ENCODE measurements at places on chromosomes 12 and 14.
A peak's percentile ranks its signal among the peaks of the same experiment; 100 is the strongest.

GRCh38 chr12:52168019-52168717 is 23.6 kb downstream of the KRT80 start:
- no peak for DNase-seq

DNA sequence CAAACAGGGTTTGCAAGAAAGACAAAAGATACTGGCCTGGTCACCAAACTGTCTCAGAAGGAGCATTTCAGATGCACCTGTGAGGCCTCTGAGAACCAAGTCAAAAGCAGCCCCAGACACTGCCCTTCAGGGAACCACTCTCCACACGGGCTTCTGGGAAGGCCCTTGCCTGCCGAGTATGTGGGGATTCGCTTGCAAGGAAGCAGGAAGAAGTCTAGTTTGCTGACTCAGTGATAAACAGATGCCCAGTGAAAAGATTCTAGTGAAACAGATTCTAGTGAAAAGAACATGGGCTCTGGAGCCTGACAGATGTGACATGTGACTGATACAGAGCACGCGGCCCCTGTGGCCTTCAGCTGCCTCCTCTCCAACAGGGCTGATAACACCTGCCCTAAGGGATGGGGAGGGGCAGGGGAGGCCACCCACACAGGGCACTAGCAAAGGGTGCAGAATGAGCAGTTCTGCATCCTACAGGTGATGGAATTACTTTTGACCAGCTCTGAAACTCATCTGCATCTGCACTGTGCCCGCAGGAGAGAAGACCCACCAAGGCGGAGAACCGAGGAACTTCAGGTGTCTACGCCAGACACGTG is 19.1 kb downstream of the AMN start:
- no peak for DNase-seq

DNA sequence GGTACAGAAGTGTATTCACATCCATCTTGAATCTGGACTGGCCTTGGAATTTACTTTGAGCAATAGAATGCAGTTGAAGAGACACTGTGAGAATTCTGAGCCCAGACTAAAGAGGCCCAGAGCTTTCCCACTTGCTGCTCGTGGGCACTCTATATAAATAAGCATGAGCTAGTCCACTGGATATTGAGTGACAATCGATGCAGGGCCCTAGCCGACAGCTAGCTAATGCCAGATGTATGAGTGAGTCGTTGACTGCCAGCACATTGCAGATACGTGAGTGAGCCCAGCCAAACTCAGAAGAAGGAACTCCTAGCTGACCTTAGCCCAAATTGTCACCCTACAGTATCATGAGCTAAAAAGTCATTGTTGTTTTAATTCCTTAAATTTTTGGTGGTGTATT is 24.9 kb downstream of the NAV3 start:
- no peak for DNase-seq

DNA sequence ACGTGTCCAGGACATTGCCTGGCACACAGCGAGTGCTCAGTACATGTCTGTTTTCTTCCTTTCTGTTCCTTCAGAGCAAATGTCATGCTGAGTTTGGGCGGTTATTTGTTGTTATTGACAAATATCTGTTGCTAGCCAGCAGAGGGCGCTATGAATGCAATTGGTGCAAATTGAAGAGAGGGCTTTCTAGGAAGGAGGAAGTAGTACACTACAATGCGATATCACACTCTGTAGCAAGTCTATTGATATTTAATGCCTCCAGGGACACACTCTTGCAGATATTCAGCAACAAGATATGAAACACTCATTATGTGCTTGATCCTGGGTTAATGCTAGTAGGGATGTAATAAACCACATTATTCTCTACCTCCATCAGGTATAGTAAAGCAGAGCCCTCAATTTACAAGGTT is 267.3 kb upstream of the SRRM4 start:
- no peak for DNase-seq

DNA sequence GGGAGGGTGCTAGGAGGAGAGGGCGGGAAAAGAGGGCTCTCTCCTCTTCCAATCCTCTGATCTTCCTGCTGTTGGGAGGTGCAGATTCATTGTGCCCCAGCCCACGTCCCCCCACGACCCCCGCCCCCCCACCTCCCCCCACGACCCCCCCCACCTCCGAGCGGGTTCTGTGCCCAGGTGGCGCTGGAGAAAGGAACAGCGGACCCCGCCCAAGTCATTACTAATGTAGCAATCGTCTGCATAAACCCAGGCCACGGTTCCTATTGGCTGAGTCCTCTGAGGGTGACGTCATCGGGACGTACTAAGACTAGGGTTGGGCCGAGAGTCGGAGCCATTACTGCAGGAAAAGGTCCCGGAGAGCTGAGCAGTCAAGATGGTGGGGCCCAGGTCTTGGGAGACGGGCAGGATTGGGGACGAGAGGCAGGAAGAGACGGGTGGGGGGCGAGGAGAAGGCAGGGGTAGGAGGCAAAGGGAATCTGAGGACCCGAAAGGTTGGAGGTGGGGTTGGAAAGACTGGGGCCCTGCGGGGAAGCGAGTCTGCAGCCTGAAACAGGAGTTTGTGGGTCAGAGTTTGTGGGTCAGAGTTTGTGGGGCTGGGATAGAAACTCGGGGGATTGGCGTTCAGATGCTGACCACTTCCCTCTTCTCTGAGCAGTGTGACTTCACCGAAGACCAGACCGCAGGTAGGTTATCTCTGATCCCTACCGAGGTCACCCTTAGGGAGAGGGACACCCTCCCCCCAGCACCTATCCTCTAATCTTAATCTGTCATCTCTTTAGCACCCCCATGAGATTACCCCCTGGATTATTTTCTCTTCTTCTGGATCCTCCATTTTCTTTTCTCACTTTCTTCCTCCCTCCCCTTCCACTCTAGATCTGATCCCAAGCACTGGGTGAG is at the start of gene MYL6:
TSS of gene MYL6 (plus strand) at position 331 of the 897 bp plus-strand sequence. CDS start at position 374, 43 bp downstream.
- peak; percentile 97 for DNase-seq

GRCh38 chr12:24278832-24279231 is 329.4 kb upstream of the SOX5 start:
- no peak for DNase-seq

- no peak for DNase-seq
Measured at GRCh38 chr12:10189653-10190052, 10.8 kb downstream of the TMEM52B start.

DNA sequence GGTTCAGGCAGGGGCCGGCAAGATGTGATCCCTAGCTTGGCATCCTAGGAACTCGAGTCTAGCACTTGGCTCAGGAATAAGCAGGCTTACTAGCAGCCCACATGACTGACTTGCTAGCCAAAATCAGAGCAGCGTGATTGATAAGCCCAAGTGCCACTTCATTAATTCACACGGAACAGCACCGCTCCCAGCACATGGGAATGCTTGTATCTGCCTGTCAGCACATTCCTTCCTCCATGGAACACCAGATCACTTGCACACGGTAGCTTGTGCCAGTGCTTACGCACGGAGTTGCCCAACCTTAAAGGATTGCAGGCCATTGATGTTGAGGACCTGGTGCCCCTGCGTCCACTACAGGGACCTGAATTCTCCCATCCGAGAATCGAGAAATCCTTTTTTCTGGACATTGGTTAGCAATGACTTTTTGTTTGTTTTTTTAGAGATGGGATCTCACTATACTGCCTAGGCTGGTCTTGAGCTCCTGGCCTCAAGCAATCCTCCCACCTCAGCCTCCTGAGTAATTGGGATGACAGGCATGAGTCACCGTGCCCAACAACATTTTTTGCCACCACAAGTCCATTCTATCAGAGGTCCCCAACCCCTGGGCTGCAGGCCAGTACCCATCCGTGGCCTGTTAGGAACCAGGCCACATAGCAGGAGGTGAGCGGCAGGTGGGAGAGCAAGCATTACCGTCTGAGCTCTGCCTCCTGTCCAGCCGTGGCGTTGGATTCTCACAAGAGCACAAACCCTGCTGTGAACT is 30.6 kb upstream of the TSPAN9 start:
- DNase-seq: peak; percentile 26

DNA sequence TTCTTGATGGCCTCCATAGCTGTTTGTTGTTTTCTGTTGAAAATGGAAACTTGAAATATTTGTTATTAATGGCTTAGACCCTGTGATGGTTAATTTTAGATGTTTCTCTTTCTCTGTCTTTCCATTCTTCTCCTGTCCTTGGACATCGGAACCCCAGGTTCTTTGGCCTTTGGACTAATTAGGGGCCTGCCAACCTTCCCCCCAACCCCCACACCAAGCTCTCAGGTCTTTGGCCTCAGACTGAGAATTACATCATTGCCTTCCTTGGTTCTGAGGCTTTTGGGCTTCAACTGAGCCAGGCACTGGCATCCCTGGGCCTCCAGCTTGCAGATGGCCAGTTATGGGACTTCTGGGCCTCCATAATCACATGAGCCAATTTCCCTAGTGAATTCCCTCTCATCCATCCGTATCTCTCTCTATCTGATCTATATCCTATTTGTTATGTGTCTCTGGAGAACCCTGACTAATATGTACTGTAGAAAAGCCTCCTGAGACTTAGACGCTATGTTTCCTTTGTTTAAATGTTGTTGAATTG is 71.6 kb downstream of the FGD4 start:
- DNase-seq: no peak

DNA sequence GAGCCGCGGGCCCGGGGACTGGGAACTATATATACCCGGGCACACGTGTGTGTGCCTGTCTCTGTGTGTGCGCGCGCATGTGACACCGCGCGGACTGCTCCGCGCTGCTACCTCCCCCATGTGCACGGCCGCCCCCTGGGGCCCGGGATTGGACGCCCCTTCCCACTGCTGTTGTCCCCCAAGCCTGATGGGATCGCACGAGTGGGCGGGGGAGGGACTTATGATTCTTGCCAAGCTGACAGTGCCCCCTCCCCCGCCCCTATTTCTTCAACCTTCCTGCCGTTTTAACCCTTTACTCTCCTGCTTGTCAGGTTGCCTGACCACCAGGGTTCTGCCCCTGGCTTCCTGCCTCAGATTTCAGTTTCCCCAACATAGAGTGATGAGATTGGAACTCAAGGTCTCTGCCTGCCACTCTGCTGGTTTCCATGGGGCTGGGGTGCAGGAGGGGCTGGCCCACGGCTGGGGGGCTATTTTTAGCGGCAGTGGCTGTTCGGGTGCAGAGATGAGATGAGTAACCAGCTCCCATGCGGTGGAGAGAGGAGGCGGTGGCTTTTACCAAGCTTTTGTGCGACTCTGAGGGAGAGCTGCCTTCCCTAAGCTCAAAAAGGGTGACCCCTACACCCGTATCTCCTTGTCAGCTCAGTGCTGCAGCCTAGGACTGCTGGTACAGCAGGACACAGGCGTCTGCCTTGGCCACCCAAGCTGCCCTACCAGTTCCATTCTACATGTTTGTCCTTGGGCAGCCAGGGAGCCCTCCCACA is at the start of gene DDN:
TSS of gene DDN (minus strand) at position 5 of the 761 bp plus-strand sequence. CDS start 88 bp downstream, outside the sequence.
- no peak for DNase-seq

GRCh38 chr12:3605692-3606091 is 114.7 kb downstream of the PRMT8 start:
- no peak for DNase-seq

- DNase-seq: no peak
Measured at GRCh38 chr12:12686472-12686871, 9.5 kb downstream of the GPR19 start.

DNA sequence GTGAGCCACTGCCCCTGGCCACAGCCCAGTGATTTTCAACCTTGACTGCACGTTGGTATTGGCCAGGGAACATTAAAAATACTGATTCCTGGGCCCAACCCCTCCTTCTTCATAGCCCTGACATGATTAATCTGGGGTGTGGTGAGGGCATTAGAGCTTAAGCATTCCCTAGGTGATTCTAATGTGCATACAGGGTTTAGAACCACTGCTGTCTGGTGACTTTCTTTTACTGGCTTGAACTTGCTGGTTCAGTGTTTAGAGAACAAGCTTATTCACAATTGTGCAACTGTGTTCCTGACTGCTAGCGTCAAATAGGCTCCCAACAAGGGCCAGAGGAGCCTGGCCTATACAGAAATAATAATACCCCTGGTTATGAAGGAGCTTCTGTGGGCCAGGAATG is 488.8 kb upstream of the CCDC196 start:
- DNase-seq: no peak

All from aorta (tissue), 5 donors.